ENCODE measurements at places on chromosomes 16 and 17.

- no peak for DNase-seq
Measured at GRCh38 chr17:14616528-14616927, 315.6 kb downstream of the HS3ST3B1 start.

- DNase-seq = no peak
Measured at GRCh38 chr16:88864099-88864498, 2.4 kb downstream of the PABPN1L start.

GRCh38 chr17:5234645-5235576 is at the start of gene SCIMP:
Gene SCIMP, minus strand, starts transcription at chr17:5234860. Its CDS starts 105 bp downstream, at chr17:5234755.
- DNase-seq = no peak

- DNase-seq = no peak
Measured at GRCh38 chr16:66616592-66616991, 12.1 kb downstream of the CMTM3 start.

- DNase-seq = peak; percentile 30
Measured at GRCh38 chr16:11783319-11784037, 13.6 kb downstream of the ZC3H7A start.

- DNase-seq = no peak
Measured at GRCh38 chr16:65515193-65515592, 393.3 kb upstream of the CDH11 start.
